ENCODE measurements at places on chromosomes 5 and 9. TPM values are rescaled to one million over a fixed set of nuclear protein-coding genes. Genes with fewer than 3 reads are reported as not detected.
A peak's percentile ranks its signal among the peaks of the same experiment; 100 is the strongest.

GRCh38 chr5:64767959-64768357 lies 533 bp downstream of the SREK1IP1 start:
- peaks cover 14% of the 10 kb centered on the region for H3K4me1 ChIP-seq
- H3K27me3 ChIP-seq = no peaks in the 10 kb centered on the region

The ZBTB26 gene
- 10.2 TPM for total RNA-seq

The MLLT3 gene
- total RNA-seq = 11.7 TPM

- peaks cover 12% of the 10 kb centered on the region for H3K4me1 ChIP-seq
- no peak for DNase-seq
- H3K36me3 ChIP-seq = no peaks in the 10 kb centered on the region
- no peak overlapping the region for H3K27ac ChIP-seq
- H3K27me3 ChIP-seq = no peaks in the 10 kb centered on the region
- H3K4me3 ChIP-seq = no peak overlapping the region
Measured at GRCh38 chr5:52073993-52074689, 690.9 kb downstream of the ISL1 start.

DNA sequence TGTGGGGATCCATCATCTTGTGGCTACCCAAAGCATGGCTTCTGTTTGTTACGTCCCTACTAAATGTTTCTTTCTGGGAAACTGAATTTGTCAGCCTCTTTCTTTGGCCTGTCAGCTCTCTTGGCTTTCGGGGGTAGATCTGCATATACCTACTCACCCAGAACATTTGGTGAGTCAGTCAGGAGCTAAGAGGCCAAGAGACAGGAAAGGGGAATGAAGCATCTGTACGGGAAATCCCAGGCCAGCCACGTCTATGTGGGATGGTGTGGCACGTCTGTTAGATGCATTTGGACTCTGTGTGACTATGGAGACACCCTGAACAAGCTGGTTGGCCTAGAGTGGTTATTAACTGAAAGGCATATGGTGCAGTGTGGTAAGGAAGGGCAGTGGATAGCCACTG lies 58.1 kb downstream of the CDO1 start:
- no peak overlapping the region for H3K27ac ChIP-seq
- peaks cover 7% of the 10 kb centered on the region for H3K36me3 ChIP-seq
- H3K4me1 ChIP-seq = peaks cover 2% of the 10 kb centered on the region

The REEP2 gene
- total RNA-seq = 232 TPM

- no peaks in the 10 kb centered on the region for H3K36me3 ChIP-seq
- no peak overlapping the region for H3K4me3 ChIP-seq
- no peak overlapping the region for H3K27ac ChIP-seq
- no peaks in the 10 kb centered on the region for H3K4me1 ChIP-seq
Measured at GRCh38 chr5:9339206-9339818, 206.6 kb downstream of the SEMA5A start.

The KCTD16 gene
- total RNA-seq = 16.9 TPM

GRCh38 chr9:116066221-116066620 lies 87.4 kb upstream of the PAPPA start:
- no peak for DNase-seq
- no peak overlapping the region for H3K4me3 ChIP-seq
- no peaks in the 10 kb centered on the region for H3K4me1 ChIP-seq
- no peaks in the 10 kb centered on the region for H3K27me3 ChIP-seq
- H3K36me3 ChIP-seq = no peaks in the 10 kb centered on the region

GRCh38 chr5:134406390-134406789 lies 5.3 kb downstream of the CDKN2AIPNL start:
- no peak for DNase-seq
- H3K27ac ChIP-seq = no peak overlapping the region
- H3K36me3 ChIP-seq = no peaks in the 10 kb centered on the region
- no peak overlapping the region for H3K4me3 ChIP-seq

The FRMPD1 gene
- total RNA-seq = 38.1 TPM

DNA sequence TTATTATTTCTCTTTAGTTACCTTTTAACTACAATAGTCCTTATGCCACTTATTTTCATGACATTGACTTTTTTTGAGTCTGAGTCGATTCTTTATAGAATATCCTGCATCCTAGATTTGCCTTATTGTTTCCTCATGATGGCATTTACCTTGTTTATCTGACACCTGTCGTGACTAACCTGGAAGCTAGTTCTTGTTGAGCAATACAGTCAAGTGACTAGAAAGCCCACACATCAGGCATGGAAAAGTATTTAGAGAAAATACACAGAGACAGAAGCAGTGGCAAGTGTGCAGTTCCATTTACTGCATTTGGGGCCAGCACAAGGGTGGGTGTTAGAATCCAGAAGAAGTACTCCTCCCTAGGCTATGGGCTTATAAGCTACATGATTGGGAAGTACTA lies 97.8 kb downstream of the ERMP1 start:
- no peaks in the 10 kb centered on the region for H3K27me3 ChIP-seq
- no peak overlapping the region for H3K27ac ChIP-seq
- no peaks in the 10 kb centered on the region for H3K4me1 ChIP-seq
- DNase-seq = no peak

DNA sequence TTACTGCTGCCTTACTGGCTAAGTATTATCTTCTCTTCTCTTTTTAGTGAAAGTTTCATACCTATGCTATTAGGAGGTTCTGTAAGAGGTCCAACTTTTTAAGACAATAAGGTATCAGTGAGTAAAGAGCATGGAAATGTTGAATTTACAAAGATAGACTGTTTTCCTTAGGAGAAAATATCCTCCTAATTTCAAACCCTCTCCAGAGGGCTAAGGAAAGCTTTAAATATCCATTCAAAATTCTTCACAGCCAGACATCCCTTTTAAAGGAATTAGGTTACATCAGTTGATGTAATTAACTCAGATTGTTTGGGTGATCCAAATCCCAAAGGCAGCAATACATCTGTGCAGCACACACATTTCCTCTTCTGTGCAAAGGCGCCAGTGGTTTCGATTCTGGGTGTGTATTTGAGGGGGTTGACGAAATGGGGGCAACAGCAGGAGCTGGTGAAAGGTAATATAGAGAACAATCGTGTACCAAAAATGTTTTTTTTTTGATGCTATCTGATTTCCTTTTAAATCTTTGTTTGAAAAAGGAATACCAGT lies 273.8 kb upstream of the RPS23 start:
- H3K27ac ChIP-seq = peak overlapping the region; percentile 50
- no peak for DNase-seq
- peaks cover 11% of the 10 kb centered on the region for H3K4me1 ChIP-seq
- no peaks in the 10 kb centered on the region for H3K27me3 ChIP-seq

The SLC27A6 gene
- not detected for total RNA-seq

DNA sequence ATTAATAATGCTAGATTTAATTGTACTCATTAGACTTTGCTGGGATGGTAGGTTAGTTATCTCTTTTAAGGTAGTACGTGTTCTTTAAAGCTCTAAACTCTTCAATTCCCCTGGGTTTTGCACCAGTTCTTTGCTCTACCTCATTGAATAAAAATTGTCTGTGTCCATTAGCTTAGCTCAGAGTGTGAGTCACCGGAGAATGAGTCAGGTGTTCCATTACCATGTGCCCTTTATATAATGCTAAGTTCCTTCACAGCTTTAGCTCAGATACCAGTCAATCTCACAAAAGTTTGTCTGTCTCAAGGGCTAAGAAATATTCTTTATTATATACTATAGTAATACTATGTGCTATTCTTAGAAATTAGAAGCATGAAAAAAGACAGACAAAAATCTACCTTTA lies 339.4 kb downstream of the PRELID2 start:
- peaks cover under 1% of the 10 kb centered on the region for H3K27me3 ChIP-seq
- H3K36me3 ChIP-seq = no peaks in the 10 kb centered on the region
- no peak overlapping the region for H3K27ac ChIP-seq
- no peak for DNase-seq

The SPRY4 gene
- 12.5 TPM for total RNA-seq

DNA sequence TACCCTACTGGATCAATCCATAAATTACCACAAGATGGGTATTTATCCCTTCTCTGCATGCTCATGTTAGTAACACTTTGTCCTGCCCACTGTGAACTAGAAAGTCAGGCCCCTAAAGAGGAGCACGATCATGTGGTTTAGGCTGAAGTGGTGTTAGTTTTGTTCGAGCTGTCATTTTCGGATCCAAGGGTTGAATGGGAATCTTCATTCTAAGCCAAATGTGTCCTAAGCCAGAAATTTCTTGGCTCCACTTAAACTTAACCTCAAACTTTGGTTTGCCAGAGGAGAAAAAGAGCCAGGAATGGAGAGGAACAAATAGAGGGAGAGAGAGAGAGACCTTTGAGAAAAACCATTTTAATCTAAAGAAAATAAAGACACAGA lies 837.7 kb upstream of the ZNF608 start:
- H3K4me3 ChIP-seq = no peak overlapping the region
- H3K27me3 ChIP-seq = no peaks in the 10 kb centered on the region
- H3K4me1 ChIP-seq = no peaks in the 10 kb centered on the region
- no peak for DNase-seq

The ZNF454 gene
- 9.3 TPM for total RNA-seq

DNA sequence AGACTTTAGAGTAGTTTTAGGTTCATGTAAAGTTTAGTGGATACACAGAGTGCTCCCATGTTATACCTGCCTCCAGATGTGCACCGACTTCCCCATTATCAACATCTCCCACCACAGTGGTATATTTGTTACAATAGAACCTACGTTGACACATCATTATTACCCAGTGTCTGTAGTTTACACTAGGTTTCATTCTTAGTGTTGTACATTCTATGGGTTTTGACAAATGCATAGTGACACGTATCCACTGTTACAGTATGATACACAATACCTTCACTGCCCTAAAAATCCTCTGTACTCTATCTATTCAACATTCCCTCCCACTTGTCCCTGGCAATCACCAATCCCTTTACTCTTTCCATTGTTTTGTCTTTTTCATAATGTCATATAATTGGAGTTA lies 34.3 kb upstream of the CRHBP start:
- no peak for DNase-seq
- no peak overlapping the region for H3K4me3 ChIP-seq
- H3K27me3 ChIP-seq = peaks cover 1% of the 10 kb centered on the region
- no peak overlapping the region for H3K27ac ChIP-seq
- no peaks in the 10 kb centered on the region for H3K4me1 ChIP-seq

- H3K27me3 ChIP-seq = no peaks in the 10 kb centered on the region
- no peak overlapping the region for H3K4me3 ChIP-seq
- H3K4me1 ChIP-seq = no peaks in the 10 kb centered on the region
- DNase-seq = no peak
- H3K27ac ChIP-seq = no peak overlapping the region
- H3K36me3 ChIP-seq = no peaks in the 10 kb centered on the region
Measured at GRCh38 chr9:3329361-3329760, 196.4 kb downstream of the RFX3 start.

DNA sequence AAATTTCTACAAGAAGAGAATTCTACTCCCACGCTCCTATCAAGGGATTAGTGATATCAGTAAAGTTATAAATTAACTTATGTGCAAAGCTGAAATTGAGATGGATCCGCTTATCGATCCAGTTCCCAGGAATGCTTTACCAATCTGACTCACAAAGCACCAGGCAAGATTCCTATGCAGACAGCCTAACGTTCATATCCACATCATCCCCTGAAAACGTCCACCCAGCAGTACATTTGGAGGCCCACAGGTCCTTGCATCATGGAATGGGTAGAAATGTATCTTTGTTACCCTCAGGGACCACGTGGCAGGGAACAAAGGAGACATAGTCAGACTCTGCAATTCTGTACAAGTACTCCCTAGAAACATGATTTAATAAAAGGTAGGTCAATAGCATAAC lies 147.4 kb downstream of the ESM1 start:
- peaks cover 47% of the 10 kb centered on the region for H3K4me1 ChIP-seq
- H3K27ac ChIP-seq = peak overlapping the region; percentile 98
- H3K4me3 ChIP-seq = peak overlapping the region; percentile 58
- DNase-seq = no peak
- H3K36me3 ChIP-seq = no peaks in the 10 kb centered on the region

DNA sequence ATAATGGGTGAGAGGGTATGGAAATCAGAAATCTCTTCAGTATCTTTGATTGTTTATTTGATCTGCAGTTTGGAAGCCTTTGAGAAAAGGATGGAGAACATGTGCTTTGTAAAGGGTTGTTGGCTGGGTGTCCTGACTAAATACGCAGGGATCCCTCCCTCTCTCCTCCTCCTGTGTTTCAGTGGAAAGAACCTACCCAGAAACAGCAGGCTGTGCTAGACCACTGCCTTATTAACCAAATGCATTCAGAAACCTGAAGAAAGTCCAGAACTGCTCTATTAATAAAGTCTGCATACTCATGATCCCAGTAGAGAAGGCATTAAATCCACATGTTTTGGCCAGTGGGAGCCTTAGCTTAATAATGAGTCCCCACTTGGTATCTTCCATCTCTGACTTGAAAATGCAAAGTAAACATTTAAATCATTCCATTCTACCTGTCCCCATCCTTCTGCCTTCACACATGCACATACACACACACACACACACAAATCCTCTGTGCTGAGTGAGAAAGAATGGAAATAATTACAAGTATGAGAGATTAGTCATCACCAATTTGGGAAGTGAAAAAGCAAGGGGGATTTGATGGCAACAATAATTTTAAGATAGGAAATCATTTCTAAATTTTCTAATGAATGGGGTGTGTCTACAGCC lies 10.0 kb upstream of the LECT2 start:
- DNase-seq = no peak
- H3K4me1 ChIP-seq = no peaks in the 10 kb centered on the region
- H3K36me3 ChIP-seq = no peaks in the 10 kb centered on the region
- no peak overlapping the region for H3K4me3 ChIP-seq

DNA sequence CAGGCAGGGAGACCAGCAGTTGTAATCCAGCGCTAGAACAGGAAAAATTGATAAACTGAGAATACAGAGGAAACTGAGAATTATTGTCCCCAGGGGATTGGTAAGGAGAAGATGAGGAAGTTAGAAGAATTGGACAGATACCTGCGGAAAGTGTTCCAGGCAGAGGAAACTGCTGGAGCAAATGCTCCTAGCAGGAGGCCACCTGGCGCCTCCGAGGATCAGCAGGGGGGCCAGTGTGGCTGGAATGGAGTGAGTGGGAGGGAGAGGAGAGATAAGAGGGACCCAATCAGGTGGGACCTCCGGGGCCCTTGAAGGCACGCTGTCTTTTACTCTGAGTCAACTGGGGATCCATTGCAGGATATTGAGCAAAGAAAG lies 695 bp upstream of the ANXA6 start:
- peak overlapping the region; percentile 5 for H3K27ac ChIP-seq
- no peaks in the 10 kb centered on the region for H3K36me3 ChIP-seq
- no peak for DNase-seq

DNA sequence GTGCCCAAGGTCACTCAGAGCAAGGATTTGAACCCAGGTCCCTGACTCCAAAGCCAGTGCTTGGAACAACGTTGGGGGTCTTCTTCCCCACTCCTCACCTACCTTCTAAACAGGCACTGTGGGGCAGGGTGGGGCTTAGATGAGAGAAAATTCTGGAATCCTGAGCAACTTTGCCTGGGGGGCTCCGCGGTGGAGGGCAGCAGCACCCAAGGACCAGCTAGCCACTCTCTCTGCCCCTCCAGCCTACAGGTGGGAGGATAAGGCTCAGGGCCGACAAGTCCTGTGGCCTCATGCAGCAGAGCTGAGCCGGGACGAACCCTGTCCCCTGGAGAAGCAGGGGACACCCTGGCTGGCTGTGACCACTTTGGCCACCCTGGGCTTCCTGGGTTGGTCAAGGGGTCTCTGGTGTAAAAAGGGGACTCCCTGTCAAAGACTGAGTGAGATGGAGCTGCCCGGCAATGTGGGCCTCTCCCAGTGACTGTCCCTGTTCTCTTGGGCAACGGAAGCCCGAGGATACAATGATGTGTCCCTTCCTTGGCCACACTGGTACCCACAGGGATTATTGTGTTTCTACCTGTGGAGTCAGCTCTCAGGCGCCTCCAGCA lies 26.5 kb downstream of the CEL start:
- H3K4me3 ChIP-seq = no peak overlapping the region
- no peak overlapping the region for H3K27ac ChIP-seq
- H3K27me3 ChIP-seq = peaks cover 15% of the 10 kb centered on the region
- peaks cover 21% of the 10 kb centered on the region for H3K4me1 ChIP-seq
- DNase-seq = no peak
